Epithelial cell of proximal tubule (primary cell): ENCODE measurements at places on chromosomes 16 and 17. TPM values are rescaled to one million over a fixed set of nuclear protein-coding genes. Genes with fewer than 3 reads are reported as not detected.

DNA sequence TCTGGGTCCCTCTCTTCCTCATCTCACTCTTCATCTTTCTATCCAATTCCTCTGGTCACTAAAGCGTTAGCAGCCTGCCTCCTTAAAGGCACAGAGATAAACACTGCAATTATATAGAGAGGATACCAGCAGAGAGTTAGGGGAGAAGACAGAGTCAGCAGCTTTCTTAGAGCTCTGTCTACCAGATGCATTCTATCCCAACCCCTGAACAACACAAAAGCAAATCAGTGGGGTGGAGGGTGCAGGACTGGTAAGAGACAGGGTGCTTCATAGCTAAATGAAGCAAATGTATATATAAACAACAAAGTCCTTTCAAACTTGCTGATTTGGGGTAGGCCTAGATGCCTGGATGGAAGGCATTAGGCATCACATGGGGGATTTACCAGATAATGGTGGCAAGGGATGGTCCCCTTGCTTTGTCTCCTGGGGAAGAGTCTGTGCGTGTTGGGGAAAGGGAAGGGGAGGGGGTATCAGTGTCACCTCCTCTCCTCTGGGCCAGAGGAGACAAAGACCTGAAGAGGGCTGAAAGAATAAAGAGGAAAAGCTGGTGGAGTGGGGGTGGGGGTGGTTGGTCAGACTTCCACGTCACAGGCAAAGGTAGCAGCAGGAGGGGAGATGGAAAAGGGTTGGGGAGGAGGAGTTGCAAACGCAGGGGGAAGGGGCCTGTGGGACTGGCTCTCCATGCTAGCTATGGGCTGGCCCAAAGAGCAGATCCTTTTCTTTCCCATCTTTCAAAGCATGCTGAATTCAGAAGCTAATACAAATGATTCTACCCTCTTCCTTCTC, 12.0 kb downstream of the HOXB4 start:
- DNase-seq, result no peak

The SULT1A1 gene
- 0.72 and 8.6 TPM in 2 replicates for total RNA-seq

- DNase-seq, result no peak
These were observed 10.3 kb downstream of the TOB1 start for GRCh38 chr17:50855708-50856330.

GRCh38 chr16:30937692-30938091, 11.2 kb upstream of the ORAI3 start:
- DNase-seq, result no peak

DNA sequence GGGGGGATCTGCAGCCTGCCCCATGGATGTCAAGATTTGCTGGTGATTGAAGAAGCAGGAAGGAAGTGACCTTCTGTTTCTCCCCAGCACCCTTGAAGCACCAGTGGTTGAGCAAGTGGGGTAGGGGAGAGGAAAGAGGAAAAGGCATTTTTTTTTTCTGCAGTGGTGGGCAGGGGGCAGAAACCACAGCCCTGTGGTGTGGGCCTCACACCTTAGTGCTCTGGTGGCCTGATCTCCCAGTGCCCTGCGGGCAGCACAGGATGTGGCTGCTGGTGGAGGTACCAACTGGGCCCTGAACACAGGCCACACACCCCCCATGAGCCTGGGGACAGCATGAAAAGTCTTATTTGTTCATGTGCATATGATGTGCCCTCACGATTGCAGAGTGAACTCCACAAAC, 7.1 kb downstream of the ITGAD start:
- DNase-seq, result no peak

- DNase-seq, result no peak
These were observed 89.3 kb upstream of the GSE1 start for GRCh38 chr16:85523602-85524364.
